ENCODE measurements at places on chromosomes 6 and 20.

GRCh38 chr6:131781687-131782086 lies 26.1 kb upstream of the ENPP1 start:
- no peak for DNase-seq

DNA sequence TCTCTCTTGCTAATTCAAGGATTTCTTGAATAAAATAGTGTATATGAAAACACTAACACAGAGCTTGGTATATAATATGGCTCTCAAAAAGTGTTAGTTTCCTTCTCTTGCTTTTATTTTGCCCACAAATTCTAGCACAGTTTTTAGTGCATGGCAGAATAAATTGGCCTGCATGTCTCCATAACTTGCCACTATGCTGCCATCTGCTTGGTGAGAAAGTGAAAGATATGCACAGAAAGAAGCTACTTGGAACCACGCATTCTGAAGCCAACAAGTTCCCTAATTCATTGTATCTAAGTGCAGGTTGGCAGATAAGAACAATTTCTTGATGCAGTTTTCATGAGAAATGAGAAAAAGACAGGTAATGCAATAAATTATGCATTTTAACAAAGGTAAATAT lies 101.2 kb downstream of the EPHA7 start:
- no peak for DNase-seq

- DNase-seq, result no peak
Measured at GRCh38 chr6:130507666-130508028, 141.8 kb downstream of the TMEM200A start.

DNA sequence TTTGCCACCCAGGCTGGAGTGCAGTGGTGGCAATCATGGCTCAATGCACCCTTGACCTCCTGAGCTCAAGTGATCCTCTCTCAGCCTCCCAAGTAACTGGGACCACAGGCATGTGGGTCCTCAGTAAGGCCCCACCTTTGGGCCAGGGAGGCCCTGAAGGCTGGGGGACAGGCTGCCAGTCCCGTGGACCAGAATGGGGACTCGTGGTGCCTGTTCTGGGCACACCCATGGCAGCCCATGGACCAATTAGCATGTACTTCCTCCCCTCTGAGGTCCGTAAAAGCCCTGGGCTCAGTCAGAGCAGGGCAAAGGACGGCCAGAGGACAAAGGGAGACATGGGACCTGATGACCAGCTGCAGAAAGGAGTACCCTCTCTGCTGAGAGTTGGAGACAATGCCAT lies 1590.8 kb downstream of the KHDRBS2 start:
- no peak for DNase-seq

GRCh38 chr6:17281100-17281496 lies at the start of gene RBM24:
Gene RBM24, plus strand, starts transcription at chr6:17281361. Its CDS starts 221 bp downstream, at chr6:17281582.
- peak; percentile 10 for DNase-seq

DNA sequence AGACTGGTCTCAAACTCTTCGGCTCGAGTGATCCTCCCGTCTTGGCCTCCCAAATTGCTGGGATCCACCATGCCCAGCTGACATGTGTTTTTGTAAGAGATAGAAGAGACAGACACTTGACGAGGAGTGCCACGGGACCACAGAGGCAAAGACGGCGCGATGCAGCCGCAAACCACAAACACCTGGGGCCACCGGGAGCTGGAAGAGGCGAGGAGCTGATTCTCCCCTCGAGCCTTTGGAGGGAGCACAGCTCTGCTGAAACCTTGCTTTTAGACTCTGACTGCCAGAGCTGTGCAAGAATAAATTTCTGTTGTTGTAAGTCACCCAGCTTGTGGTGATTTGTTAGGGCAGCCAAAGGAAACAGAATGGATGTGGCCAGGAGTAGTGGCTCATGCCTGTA lies 46.9 kb downstream of the TFAP2C start:
- DNase-seq, result no peak

DNA sequence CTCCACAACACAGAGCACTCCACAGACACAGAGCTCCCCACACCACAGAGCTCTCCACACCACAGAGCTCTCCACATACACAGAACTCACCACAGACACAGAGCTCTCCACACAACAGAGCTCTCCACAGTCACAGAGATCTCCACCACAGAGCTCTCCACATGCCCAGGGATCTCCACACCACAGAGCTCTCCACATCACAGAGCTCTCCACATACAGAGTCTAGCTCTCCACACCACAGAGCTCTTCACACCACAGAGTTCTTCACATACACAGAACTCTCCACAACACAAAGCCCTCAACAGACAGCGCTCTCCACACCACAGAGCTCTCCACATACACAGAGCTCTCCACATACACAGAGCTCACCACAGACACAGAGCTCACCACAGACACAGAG lies 55.3 kb downstream of the ERMARD start:
- no peak for DNase-seq

DNA sequence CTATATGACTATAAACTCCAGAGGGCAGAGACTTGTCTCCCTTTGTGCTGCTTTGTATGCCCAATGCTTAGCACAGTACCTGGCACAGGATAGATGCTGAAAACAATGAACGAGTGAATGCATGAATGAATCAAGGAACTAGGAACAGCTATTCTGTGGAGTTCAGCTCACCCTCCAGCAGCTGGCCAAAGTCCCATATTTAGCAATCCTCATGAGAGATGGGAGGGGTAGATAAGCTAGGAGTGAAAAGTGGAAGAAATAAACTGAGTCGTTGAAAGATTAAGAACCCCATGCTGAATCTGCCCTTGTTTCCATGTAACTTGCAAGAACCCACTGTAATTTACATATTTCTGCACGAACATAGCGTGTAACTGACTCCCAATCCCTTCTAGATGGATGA lies 106.5 kb downstream of the MAFB start:
- DNase-seq, result no peak

- no peak for DNase-seq
Measured at GRCh38 chr20:8321001-8321400, 188.9 kb downstream of the PLCB1 start.

GRCh38 chr20:35117196-35117595 lies 24.6 kb upstream of the TRPC4AP start:
- DNase-seq, result no peak

DNA sequence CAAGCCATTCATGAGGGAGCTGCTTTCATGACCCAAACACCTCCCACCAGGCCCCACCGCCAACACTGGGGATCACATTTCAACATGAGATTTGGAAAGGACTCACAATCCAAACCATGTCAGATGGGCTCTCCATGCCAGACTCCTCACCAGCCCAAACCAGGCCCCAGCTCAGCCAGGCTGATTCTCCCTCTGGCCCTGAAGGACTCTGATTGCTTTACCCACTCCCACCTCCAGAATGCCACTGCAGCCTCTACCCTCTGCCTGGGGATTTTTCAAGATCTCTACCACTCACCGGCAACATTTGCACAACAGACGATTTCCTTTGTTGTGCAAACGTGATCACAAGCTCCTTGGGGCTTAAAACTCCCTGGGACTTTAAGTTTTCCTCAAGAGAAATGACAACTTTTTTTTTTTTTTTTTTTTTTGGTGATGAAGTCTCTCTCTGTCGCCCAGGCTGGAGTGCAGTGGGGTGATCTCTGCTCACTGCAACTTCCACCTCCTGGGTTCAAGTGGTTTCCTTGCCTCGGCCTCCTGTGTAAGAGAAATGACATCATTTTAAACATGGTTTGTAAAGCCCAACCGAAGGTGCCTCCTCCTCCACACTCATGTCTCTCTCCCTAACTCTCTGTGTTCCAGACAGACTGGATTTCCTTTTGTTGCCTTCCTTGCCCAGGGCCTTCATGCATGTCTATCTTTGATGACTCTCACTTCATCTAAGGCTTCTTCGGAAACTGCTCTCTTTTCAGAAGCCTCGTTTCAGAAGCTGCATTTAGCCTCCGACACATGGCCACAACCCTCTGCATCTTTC lies 147.0 kb downstream of the CDH26 start:
- DNase-seq, result no peak

- DNase-seq, result no peak
Measured at GRCh38 chr20:48846516-48847492, 19.0 kb upstream of the PREX1 start.

DNA sequence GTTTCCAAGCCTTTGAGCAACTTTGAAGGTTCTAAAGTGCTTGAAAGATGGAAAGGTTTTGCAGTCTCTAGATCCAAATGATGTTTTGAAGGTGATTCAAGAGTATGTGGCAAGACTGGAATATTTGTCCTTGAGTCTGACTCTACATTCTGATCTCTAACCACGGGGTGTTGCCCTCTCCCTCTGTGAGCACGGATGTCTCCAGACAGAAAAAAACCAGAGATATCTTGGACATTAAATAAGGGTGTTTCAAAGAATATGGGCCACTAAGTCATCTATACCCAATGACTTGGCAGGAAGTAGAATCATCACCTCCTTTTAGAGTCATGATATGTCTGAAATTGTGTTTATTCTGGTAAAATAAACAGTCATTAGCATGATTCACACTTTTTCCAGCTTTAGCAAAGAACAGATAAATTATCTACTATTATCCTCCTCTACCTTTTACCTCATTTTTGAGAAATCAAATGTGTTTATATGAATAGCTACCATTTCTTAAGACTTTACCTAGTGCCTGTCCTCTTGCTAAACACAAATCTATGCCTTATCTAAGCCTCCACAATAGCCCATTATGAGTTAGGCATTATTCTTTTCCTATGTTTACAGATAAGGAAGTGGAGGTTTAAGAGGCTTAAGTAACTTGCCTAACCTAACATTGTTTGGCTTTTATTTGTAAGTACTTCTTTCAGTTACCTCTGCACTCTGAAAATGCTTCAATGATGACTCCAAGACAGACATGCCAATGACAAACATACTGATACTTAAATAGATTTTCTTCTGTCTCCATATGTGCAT lies 384.4 kb downstream of the BMP2 start:
- DNase-seq, result no peak

DNA sequence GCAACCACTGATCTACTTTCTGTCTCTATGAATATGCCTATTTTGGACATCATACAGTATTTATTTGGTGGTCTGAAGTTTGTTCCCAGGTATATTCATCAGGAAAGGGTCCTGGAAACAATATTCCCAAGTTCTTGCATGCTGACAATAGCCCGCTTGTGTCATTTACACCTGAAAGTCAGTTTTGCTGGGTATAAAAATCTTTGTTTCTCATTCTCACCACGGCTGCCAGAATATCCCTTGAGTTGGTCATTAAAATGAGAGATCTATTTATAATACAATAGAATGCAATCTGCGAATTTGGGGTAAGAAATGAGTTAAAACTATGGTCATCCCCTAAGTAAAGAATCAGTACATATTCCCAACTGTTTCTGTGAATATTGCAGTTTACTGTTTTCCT lies 79.0 kb downstream of the MAN1A1 start:
- no peak for DNase-seq

DNA sequence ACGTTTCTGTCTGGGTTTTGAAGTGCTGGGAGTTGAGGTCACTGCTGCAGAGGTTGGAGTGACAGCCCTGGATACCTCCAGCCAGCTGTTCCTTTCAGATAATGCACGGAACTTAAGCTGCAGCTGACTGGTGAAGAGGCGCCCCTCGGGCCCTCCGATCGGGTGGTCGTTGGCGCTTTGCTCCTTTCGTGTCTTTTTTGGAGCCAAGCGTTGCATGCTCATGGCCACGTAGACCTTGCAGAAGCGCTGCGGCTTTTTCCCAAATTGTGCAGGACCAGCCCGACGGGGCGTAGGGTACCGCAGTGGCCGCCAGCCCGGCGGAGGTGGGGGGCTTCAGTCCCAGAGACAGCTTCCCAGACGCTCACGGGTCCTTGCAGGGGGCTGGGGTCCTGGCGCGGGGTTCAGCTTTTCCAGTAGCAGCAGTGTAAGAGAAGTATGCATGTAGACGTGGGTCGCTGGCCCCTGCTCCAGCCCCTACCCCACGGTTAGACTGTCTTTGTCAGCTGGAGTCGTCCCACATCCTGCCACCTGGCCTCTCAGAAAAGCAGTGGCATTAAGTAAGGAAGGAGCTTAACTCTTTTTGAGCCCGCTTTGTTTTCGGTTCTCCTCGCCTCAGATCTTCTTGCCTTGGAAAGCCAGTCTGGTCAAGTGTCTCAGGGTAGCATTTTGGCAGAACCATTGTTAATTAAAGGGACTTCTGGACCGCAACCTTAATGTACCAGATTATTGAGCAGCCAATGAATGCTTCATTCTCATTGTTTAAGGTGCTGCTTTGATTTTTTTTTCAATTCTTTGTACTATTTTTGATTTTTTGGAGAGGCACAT lies 838 bp downstream of the TNFAIP3 start:
- no peak for DNase-seq

GRCh38 chr20:40773376-40773775 lies 84.3 kb upstream of the MAFB start:
- DNase-seq, result no peak

Data from activated T-cell treated with anti-CD3 and anti-CD28 coated beads for 4 hours (primary cell).